ENCODE measurements at places on chromosomes 1 and 21. TPM values are rescaled to one million over a fixed set of nuclear protein-coding genes. Genes with fewer than 3 reads are reported as not detected.

The CELA3B gene
- polyA plus RNA-seq, result not detected

DNA sequence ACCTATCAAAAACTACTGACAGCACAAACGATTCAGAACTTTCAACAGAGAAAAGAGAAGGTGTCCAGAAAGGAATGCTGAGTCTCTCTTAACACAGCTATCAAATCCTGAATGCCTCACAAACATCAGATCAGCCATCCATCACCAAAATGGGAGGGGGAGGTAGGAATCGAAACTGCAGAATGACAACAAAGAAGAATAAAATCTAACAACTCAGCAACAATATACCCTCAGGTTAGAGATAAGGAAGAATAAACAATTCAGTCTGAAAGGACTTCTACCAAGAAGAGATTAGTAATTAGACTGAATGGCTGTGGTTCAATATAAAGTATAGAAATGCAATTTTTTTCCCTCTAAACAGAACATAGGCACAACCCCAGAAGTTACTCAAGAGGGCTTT lies 94.4 kb downstream of the RERE start:
- DNase-seq, result no peak

DNA sequence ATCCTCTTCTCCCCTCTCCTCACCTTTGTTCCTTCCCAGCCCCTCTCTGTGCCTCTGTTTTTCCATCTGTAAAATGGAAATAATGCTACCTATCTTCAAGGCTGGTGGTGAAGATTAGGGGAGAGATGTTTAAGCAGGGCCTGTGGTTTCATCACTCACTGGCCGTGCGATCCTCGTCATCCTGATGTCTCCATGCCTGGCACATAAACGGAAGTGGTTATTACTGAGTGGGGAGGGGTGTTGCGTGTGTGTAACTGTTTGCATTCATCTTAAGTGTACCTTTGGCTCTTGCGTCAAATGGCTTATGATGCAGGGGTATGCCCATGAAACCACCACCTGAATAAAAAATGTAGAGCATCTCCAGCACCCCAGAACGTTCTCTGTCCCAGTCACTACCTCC lies 17.2 kb upstream of the C1QA start:
- DNase-seq, result no peak

DNA sequence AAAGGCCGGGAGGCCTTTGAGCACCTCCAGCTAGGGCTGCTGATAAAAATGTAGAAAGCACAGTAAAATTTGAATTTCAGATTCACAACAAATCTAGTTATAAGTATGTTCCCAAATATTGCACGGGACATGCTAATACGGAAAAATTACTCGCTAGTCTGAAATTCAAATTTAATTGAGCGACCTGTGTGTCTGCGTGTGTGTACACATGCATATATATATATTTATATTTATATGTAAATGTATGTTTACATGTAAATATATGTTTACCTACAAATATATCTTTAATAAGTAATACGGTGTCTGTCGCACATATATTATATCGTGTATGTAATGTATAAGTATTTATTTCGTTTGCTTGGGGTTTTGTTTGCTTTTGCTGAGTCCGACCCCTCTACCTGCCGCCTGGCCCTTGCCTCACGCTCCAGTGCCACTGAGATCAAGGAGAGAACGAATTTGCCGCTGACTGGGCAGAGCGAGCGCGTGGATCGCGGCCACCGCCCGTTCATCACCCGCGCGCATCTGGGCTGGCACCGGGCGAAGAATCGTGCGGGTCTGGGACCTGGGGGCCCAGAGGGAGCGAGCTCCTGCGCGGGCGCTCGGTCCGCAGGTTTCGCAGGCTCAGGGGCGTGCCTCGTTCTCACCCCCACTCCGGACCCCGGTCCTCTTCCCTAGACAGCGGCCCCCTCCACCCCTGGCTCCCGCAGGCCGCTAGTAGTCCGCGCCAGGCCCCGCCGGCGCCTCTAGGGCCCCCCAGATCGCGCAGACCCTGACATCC lies 534 bp upstream of the WRAP73 start:
- no peak for DNase-seq

Measured in renal cortex interstitium (tissue), 15 donors.